ENCODE measurements at places on chromosomes 6 and 20. TPM values are rescaled to one million over a fixed set of nuclear protein-coding genes. Genes with fewer than 3 reads are reported as not detected.
A peak's percentile ranks its signal among the peaks of the same experiment; 100 is the strongest.

DNA sequence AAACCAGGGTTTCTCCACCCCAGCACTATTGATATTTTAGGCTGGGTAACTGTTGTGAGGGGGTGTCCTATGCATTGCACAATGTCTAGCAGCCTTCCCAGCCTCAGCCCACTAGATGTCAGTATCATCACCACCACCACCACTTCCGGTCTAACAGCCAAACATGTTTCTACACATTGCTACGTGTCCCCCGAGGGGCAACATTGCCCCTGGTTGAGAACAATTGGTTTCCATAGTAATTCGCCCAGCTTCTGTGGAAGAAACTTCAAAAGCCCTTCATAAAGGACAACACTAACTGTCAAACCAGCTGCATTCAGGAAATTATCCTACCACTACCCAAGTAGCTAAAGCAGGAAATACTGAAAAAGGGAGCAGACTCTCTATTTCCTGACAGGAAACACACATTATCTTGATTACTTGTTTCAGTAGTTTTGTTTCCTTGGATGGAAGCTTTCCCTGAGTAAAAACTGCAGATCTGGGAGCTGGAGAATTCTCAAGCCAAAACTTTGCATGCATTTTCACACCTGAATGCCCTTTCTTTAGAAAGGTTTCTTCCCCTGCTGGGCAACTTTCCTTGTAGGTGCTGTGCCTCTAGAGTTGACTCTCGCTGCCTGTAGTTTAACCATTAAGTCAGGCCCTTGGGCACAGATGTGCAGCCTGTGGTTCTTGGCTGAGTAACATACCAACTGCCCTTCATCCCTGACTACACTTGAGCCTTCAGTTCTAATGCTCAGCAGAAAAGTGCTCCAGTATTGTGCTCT, 23.6 kb downstream of the PKHD1 start:
- no peaks in the 10 kb centered on the region for H3K27me3 ChIP-seq
- no peak overlapping the region for H3K4me3 ChIP-seq
- H3K4me1 ChIP-seq: no peaks in the 10 kb centered on the region
- peak; percentile 36 for DNase-seq
- H3K36me3 ChIP-seq: no peaks in the 10 kb centered on the region
- H3K27ac ChIP-seq: no peak overlapping the region

GRCh38 chr20:51702556-51702955, 65.6 kb downstream of the ATP9A start:
- peaks cover 31% of the 10 kb centered on the region for H3K4me1 ChIP-seq
- no peaks in the 10 kb centered on the region for H3K27me3 ChIP-seq
- H3K27ac ChIP-seq: peak overlapping the region; percentile 77
- H3K4me3 ChIP-seq: no peak overlapping the region

DNA sequence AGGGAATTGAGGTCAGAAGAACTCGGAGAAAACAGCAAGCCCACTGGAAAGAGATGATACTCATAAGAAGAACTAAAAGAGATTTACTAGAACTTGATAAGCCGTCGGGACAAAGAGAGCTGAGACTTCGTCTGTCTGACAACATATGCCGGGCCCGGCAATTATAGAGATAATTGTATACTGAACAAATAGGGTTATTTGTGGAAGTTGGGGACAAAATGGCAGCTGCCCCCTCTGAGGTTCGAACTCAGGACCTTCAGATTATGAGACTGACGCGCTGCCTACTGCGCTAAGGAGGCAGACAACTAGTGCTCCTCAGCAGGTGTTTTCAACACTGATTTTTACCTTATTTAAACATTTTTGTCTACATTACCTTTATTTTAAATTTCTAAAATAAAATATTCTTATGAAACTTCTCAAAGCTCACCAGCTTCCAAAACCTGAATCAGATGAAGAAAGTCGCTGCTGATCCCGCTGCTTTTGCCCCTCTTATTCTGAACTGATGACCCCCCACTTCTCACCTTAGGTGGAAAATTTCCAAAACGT, 29.3 kb upstream of the TRIM27 start:
- no peak for DNase-seq
- no peak overlapping the region for H3K27ac ChIP-seq
- no peaks in the 10 kb centered on the region for H3K4me1 ChIP-seq
- H3K27me3 ChIP-seq: no peaks in the 10 kb centered on the region
- H3K4me3 ChIP-seq: peak overlapping the region; percentile 40

GRCh38 chr20:36461600-36462439, 79.5 kb upstream of the MYL9 start:
- H3K27me3 ChIP-seq: no peaks in the 10 kb centered on the region
- DNase-seq: peak; percentile 57
- H3K4me3 ChIP-seq: peak overlapping the region; percentile 82
- peaks cover 43% of the 10 kb centered on the region for H3K4me1 ChIP-seq

Gene PRL
- 0.63 TPM for total RNA-seq

Gene ATAT1
- 20.7 TPM for total RNA-seq

Measured in testis (tissue), 5 donors.